Pancreas (tissue), 10 donors: ENCODE measurements at places on chromosomes 5 and 9. TPM values are rescaled to one million over a fixed set of nuclear protein-coding genes. Genes with fewer than 3 reads are reported as not detected.

GRCh38 chr9:95502248-95502647, 14.5 kb downstream of the PTCH1 start:
- no peak for DNase-seq
- H3K4me3 ChIP-seq, result no peak overlapping the region
- no peaks in the 10 kb centered on the region for H3K36me3 ChIP-seq
- no peaks in the 10 kb centered on the region for H3K4me1 ChIP-seq

CNTNAP3 gene
- polyA plus RNA-seq, result 0.92 TPM

CDKN2B gene
- polyA plus RNA-seq, result 2.2 TPM

ALDOB gene
- polyA plus RNA-seq, result 301 TPM

ITK gene
- 0.30 TPM for polyA plus RNA-seq

SPATA31A3 gene
- not detected for polyA plus RNA-seq

MEGF10 gene
- 0.02 TPM for polyA plus RNA-seq
